ENCODE measurements at places on chromosomes 2 and 18.

DNA sequence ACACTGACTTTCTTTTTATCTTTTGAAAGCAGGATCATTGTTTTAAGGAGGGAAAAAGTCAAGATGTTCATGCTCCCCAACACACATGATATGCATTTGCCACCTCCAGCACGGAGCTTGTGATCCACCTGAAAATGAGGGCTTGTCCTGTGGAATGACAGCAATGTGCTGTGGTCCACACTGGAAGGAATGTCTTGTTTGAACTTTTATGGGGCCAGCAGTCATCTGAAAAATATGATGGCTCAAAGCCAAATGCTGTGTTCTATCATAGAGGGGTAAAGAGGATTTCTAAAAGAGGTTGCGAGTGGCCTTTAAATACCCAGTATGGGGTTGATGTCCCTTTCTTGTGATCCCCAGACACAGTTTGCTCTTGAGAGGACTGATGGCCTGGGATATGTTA lies 226.5 kb upstream of the SPRED2 start:
- DNase-seq = no peak

GRCh38 chr2:46945671-46946070 lies 30.1 kb upstream of the MCFD2 start:
- no peak for DNase-seq

DNA sequence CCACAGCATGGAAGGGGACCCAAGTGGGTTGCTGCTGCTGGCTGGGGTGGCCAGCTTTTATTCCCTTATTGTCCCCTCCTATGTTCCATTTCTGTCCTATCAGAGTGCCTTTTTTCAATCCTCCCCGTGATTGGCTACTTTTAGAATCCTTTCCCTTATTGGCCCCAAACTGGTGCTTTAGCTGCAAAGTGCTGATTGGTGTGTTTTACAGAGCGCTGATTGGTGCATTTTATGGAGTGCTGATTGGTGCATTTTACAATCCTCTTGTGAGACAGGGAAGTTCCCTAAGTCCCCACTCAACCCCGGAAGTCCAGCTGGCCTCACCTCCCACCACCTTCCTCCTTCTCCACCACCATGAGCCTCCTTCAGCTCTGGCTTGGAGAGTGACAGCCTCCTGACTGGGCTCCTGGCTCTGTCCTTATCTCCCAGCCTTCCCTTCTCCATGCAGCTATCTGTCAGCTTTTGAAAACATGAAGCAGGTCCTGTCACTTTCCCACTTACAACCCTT lies 20.7 kb upstream of the PLB1 start:
- no peak for DNase-seq

- no peak for DNase-seq
These were observed 328.7 kb downstream of the NR4A2 start for GRCh38 chr2:156003780-156004179.

GRCh38 chr2:138637686-138638085 lies 136.1 kb downstream of the SPOPL start:
- no peak for DNase-seq

DNA sequence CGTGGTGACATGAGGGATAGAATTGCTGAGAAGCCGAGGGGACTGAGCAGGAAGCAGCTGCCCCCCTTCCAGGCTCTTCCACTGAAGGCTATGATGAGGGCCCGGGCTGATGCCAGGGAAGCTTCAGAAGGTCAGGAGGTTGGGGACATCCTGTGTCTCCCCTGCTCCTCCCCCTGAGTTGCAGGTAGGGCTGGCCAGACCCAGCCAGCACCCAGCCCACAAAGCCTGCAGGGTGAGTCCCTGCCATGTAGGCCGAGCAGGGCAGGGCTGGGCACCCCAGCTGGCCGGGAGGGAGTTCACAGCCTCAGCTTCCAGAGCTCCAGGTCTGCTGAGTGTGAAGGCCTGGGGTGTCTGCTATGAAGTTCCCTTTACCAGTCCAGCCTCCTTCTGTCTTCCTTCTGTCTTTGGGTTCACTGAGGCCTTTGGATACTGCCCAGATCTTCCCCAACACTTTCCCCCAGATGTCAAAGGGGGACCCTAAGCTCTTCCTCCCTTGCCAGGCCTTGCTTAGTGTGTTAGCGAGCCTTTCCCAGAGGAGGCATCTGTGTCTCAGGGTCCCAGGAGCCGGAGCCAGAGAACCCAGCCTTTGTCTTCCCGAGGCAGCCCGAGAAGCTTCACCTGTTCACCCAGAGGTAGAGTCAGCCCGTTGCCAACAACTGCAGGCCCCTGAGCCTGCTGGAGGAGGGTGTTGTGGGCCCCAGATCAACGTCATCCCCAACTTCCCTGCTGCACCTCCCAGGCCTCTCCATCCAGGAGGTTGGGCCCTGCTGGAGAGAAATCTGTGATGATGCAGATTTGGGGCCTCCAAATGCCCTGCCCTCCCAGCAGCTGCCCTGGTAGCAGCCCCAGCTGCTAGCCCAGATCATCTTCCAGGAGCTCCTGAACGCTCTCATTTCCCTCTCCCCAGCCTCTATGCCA lies 3.6 kb upstream of the NCL start:
- no peak for DNase-seq

- DNase-seq = peak; percentile 43
These were observed 629.6 kb upstream of the FANCL start for GRCh38 chr2:58870704-58871103.

- no peak for DNase-seq
These were observed 152.9 kb downstream of the FAM124B start for GRCh38 chr2:224248944-224249371.

- DNase-seq = no peak
These were observed 6.0 kb downstream of the TMEM214 start for GRCh38 chr2:27038631-27039339.

GRCh38 chr2:203450561-203450960 lies 84.5 kb downstream of the RAPH1 start:
- no peak for DNase-seq

DNA sequence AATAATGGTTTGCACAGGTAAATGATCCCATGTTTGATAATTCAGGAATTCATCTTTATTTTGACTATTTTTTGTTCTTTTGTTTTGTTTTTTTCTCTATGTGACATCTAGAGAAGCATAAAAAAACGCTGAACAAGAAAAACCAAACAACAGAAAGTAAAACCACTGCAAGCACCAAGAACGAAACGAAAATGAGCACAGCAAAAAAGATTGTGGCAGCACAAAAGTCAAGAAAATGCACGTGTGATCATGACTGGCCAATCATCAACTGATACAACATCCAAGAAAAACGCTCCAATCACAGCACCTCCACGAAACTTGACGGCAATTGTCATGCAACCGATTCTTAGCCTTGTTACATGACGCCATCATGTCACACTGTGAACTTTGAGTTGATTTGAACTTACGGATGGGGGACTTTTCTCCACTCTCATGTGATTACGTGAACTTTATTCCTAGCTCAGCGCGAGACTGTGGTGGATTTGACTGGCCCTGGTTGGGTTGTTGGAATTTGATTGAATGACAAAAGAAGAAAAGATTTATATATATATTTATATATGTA lies 318.7 kb downstream of the CELF4 start:
- DNase-seq = peak; percentile 12

GRCh38 chr2:222572264-222572721 lies 83.6 kb downstream of the FARSB start:
- no peak for DNase-seq

DNA sequence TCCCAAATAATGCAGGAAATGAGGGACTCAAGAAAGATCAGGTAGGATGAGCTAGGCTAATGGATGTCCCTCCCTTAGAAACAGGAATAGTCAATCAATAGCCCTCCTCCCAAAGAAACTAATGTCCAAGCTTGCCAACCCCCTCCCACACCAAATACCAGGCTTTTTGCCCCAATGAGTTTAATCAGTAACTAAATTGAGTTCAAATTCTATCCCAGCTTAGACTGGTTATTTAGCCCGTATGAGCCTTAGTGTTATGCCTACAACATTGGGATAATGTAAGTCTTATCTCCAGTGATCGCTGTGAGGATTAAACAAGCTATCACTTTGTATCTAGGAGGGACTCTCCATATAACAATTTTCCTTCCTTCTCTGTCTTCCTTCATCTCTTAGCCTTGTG lies 310.7 kb downstream of the DPP10 start:
- no peak for DNase-seq

DNA sequence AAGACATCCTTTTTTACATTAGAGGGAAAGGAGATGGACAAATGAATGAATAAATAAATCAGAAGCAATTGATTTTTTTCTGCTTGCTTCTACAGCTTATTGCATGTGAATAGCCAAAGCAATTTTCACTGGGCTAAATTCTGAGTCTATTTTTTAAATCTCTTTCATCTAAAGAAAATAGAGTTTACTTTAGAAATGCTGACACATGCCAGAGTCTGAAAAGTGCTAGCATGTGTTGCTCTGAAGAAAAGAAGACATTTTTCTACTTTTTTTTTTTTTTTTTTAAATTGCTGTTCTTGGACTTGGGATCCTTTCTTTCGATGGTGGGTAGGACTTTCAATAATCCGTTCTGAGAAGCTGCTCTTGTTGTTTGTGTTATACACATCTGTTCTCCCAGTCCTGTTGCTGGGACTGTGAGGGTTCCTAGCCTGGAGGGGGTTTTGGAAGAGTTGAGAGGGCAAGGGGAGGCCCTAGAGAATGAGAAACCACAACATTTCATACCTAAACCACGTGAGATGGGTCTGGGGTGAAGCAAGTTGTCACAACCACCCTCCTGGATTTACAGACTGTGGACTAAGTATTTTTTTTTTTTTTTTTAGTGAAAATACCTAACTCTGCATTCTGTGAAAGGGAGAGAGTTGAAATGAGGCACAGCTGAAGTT lies 193.5 kb downstream of the PRKCE start:
- peak; percentile 30 for DNase-seq

- peak; percentile 96 for DNase-seq
These were observed 3.0 kb downstream of the BUB1 start for GRCh38 chr2:110674620-110675555.

GRCh38 chr2:2269989-2270562 lies 61.0 kb downstream of the MYT1L start:
- no peak for DNase-seq

DNA sequence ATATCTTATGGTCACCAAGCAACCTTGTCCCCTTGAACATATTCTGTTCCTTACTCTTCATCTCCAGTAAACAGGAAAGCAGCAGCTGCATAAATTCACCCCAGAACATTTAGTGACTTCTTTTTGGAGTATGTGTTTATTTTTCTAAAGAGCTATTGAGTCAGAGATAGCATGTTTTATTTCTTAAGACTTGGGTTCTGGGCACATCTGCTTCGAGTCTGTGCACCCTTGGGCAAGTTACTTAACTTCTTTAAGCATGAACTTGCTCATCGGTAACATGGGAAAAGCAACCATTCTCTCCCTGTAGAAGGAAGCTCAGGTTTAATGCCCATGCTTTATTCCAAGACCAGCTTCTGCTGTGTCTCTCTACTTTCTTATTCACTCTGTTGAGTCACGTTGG lies 309.3 kb upstream of the MEX3C start:
- DNase-seq = no peak

DNA sequence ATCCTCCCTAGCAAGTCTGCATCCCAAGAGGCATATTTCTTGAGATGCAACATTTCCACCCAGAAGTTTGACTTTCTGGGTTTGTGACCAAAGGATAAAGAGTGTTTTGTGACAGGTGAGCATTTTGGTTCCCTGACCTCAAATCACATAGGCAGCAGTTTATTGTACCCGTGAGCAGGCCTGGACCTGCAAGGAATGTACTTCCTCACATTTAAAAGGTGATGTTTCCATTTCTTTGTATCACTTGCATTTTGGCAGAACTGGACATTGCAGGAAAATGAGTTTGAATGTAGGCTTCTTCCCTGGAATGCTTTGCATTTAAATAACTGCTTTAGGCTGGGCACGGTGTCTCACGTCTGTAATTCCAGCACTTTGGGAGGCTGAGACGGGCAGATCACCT lies 160.7 kb downstream of the ALPK2 start:
- DNase-seq = no peak

DNA sequence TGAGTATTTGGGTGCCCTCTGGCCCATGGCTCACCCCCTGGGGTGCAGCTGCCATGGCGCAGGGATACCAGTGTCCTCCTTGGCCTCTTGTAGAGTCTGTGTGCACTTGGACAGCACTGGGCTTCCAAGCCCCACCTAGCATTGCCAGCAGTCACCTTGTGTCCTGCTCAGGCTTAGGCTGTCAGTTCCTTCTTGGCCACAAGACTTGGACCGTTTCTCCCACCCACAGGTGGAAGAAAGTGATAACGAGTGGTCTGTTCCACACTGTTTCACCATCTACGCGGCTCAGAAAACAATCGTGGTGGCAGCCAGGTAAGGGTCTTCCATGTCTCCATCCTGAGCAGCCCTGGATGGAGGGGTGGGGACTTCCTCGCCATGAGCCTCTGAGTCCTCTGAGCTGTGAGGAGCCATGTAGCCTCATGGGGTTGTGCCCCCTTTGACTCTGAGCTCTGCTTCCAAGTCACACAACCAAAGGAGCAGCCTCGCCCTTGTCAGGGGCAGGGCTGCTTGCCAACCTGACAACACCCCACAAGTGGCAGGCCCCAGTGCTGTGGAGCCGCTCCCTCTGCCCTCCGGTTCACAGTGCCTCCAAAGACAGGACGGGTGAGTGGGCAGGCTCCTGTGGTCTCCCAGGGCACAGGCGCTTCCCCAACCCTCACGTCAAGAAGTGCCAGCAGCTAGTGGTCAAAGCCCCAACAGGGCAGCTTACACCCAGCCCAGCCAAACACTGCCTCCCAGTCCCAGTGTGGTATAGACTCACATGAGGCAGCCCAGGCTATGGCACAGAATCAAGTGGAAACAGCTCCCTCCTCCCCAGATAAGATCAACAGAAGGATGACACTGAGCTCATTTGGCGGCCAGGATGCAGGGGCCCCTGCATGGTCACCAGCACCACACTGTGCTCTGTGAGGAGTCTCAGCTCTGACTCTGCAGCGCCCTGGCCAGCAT lies 18.4 kb downstream of the STK25 start:
- DNase-seq = no peak

- DNase-seq = peak; percentile 67
These were observed 119.9 kb upstream of the NDUFV2 start for GRCh38 chr18:8982416-8983183.

DNA sequence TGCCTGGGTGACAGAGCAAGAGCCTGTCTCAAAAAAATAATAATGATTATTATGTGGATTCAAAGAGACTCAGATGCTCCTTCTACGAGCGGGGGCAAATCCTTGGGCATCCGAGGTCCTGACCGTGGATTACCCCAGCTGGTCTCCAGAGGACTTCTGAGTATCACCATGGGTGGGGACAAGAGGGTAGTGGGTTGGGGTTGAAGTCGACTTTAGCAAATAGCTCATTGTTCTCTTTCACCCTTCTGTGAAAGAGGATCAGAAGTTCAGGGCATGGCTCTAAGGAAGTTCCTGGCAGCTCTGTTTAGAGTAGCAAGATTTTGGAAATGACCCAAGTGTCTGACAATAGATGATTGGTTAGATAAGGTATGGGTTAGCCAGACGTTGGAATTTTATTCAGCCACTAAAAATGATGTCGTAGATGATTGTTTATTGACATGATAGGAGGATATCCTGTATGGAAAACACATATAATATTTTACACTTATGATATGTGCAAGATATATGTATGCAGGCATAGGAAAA lies 59.0 kb upstream of the SPRED2 start:
- DNase-seq = no peak

GRCh38 chr18:56248610-56249235 lies 389.7 kb downstream of the TXNL1 start:
- peak; percentile 72 for DNase-seq

GRCh38 chr2:100953406-100954043 lies 48.6 kb upstream of the RPL31 start:
- no peak for DNase-seq

Measured in GM12865 (cell line).